ENCODE measurements at places on chromosomes 5 and 9.

GRCh38 chr5:114450437-114450836 lies 88.6 kb downstream of the KCNN2 start:
- DNase-seq, result no peak

- no peak for DNase-seq
Observed at GRCh38 chr5:158164296-158165047, 305.5 kb upstream of the CLINT1 start.

- DNase-seq, result no peak
Observed at GRCh38 chr9:137218212-137218753, 3.8 kb downstream of the RNF208 start.

GRCh38 chr5:139138809-139139208 lies 59.4 kb downstream of the SIL1 start:
- DNase-seq, result no peak

GRCh38 chr9:71754151-71754550 lies 14.2 kb downstream of the CEMIP2 start:
- DNase-seq, result no peak

GRCh38 chr5:63959177-63959982 lies 2.9 kb downstream of the HTR1A start:
- DNase-seq, result no peak

DNA sequence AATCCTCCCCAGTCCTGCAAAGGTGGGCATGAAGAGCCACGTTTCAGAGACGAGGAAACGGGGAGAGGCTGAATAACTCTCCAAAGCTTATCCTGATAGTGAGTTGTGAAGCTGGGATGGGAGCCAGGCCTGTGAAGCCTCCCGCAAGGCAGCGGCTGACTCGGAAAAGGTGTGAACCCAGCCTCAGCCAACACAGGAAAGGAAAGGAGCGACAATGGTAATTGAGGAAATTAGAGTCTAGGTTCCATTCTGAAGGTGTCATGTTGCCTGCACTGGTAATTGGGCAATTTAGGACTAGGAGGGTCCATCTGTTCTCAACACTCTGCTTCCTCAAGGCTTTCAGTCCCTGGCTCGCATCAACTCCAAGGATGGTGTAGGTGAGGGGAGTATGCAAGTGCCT lies 83.4 kb downstream of the LIFR start:
- DNase-seq, result no peak

- no peak for DNase-seq
Observed at GRCh38 chr9:17881371-17881770, 302.5 kb downstream of the SH3GL2 start.

- no peak for DNase-seq
Observed at GRCh38 chr5:124745007-124745927, 1.2 kb downstream of the ZNF608 start.

GRCh38 chr5:126864042-126864688 lies 87.2 kb downstream of the LMNB1 start:
- no peak for DNase-seq

GRCh38 chr9:36318212-36318802 lies 60.1 kb upstream of the GNE start:
- DNase-seq, result no peak

DNA sequence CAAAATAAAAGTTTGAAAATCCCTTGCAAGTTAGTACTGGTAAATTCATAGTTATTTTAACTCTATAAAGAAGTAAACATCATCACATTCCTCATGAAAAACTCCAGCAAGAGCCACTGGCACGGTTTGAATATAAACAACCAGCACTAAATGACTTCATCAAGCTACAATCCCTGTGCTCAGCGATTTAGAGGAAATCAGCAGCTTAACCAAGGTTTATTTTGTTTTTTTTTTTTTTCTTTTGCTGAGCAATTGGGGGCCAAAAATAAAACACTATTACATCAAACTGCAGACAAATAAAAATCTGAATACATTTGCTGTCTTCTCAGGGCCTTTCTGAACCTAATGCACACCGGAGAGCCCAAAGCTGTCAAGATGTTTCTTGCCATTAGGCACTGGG lies 106.2 kb upstream of the SLC24A2 start:
- DNase-seq, result no peak

DNA sequence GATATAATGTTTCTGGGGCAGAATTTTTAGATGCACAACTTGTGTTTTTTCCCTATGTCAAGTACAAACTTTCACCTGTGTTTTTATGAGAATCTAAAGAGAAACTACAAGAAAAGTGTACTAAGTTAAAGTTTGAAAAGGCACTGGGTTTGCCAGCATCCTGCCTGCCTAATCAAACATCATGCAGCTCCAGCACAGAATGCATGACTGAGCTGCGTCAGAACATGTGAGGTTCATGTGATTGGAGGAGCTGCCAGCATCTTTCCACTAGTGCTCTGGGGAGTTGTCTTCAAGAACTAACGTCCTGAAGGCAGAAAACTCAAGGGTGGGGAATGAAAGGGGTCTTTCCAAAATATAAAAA lies 46.1 kb upstream of the RIC1 start:
- no peak for DNase-seq

DNA sequence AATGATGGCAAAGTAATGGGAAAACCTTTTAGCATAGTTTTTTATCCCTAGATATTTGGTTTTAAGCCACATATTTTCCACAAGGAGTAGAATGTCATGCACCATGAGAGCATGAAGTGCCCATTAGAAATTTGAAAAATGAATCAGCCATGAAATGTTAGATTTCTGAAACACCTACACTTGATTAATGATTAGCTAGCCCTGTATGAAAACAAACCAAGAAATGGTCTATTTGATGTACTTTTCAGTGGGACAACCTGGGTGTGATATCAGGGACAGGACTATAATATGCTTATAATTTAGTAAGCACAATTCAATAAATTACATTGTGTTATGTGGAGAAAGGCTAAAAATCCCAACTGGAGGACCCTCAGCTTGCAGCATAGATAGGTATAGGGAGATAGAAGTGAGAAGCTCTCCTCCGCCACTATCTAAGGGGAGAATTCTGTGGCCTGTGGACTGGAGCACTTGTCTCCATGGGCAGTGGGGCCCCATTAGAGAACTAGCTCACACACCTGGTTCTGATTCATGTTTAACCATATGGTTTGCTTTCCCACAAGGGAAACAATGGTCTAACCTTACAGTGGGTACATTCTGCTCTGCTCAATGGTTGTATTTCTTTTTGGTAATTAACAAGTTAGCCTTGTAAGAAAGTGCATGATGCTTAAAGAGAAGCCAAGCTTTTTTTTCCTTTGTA lies 35.2 kb downstream of the NUP214 start:
- no peak for DNase-seq

GRCh38 chr9:69023650-69024049 lies 9.7 kb upstream of the PRKACG start:
- DNase-seq, result no peak

- no peak for DNase-seq
Observed at GRCh38 chr5:175778951-175779503, 92.4 kb upstream of the CPLX2 start.

- no peak for DNase-seq
Observed at GRCh38 chr5:179319123-179319522, 26.1 kb downstream of the ADAMTS2 start.

- no peak for DNase-seq
Observed at GRCh38 chr5:43313854-43314457, 744 bp upstream of the HMGCS1 start.

GRCh38 chr5:59487772-59488729 lies 405.5 kb downstream of the PDE4D start:
- no peak for DNase-seq

- no peak for DNase-seq
Observed at GRCh38 chr9:110283751-110284150, 27.4 kb upstream of the TXN start.

- no peak for DNase-seq
Observed at GRCh38 chr9:129781131-129781530, 21.9 kb upstream of the TOR1B start.

DNA sequence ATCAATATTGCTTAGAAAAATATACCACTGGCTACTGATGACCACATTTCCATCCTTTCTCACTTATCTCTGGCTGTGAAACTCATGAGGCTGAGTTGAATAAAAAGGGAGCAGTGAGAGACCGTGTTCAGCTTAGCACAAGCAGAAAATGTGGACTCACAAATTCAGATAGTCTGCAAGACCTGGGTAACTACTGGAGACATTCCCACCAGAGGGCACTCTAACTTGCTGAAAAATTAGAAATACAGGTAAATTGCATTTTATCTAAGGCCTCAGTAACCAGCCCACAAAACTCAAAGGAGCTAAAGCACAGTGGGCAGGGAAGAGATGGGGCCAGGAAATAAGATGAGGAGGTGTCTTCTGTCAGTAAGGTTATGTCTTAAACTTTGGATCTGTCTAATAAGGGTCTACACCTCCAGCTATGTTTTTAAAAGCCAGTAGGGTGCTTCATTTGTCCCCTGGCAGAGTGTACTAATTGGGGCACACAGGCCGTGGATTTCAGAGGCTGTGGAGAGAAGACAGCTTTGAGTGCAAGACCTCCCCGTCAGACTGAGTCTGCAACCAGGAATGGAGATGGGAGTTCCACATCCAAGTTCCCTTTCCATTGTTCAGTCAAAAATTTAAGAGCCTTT lies 8.7 kb upstream of the NDUFB6 start:
- peak; percentile 74 for DNase-seq

GRCh38 chr9:8876303-8876702 lies 1076.7 kb upstream of the DMAC1 start:
- no peak for DNase-seq

DNA sequence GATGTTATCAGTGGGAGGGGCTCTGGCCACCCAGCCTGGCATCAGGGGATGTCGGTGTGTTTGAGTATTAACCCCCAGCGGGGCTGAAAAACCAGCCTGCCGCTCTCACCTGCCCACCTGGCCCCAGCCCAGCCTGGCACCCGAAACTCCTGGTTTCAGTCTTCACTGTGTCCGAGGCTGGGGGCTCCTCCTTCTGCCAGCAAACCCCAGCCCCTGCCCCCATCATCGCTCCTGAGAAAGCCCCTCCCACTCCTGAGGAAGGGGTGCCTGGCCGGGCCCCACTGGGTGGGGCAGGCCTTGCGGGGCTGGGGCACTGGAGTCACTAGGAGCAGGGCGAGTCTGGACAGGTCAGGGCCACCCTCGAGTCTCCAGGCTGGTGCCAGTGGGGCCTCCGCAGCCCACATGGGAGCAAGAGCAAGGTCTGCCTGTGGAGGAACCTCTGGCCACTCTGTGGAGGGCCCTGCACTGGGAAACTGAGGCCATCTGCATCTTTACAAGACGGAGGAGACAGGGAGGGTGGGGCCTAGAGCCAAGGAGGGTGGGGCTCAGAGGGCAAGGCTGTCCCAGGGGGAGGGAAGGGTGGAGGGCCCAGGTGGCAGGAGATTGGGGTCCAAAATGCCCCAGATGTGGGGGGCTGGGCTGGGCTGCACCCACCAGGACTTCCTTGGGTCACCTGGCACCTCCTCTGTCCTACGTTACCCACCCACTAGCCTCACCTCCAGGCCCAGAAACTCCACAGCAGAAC lies 51.5 kb upstream of the NOTCH1 start:
- no peak for DNase-seq

GRCh38 chr5:83731638-83732037 lies 11.0 kb upstream of the HAPLN1 start:
- no peak for DNase-seq

DNA sequence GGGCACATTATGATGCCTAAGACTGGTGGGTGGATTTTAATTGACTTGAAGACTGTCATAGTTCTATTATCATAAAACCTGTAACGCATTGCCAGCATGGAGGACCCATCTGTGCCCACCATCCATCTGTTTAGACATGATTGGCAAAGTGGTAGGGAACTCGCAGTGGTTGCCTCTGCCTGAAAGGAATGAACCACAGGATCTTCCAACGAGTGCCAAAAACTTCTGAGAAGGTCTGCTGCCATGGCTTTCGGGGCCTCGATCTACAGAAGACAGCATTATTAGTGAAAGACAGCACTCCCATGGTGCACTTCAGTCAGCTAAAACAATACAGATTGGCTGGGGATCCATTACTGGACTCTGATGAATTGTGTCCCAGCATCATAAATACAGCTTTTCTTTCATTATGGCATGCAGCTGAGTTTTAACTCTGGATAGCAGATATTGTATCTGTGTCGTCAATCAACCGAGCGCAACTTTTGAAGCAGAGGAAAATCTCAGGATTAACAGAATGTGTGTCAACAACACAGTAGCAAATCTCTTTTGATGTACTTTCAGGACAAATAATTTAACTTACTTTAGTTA lies 74.3 kb downstream of the ZDHHC21 start:
- no peak for DNase-seq

- no peak for DNase-seq
Observed at GRCh38 chr5:107663697-107664096, 7.0 kb downstream of the EFNA5 start.

- no peak for DNase-seq
Observed at GRCh38 chr5:138932171-138932810, 57.2 kb upstream of the LRRTM2 start.

DNA sequence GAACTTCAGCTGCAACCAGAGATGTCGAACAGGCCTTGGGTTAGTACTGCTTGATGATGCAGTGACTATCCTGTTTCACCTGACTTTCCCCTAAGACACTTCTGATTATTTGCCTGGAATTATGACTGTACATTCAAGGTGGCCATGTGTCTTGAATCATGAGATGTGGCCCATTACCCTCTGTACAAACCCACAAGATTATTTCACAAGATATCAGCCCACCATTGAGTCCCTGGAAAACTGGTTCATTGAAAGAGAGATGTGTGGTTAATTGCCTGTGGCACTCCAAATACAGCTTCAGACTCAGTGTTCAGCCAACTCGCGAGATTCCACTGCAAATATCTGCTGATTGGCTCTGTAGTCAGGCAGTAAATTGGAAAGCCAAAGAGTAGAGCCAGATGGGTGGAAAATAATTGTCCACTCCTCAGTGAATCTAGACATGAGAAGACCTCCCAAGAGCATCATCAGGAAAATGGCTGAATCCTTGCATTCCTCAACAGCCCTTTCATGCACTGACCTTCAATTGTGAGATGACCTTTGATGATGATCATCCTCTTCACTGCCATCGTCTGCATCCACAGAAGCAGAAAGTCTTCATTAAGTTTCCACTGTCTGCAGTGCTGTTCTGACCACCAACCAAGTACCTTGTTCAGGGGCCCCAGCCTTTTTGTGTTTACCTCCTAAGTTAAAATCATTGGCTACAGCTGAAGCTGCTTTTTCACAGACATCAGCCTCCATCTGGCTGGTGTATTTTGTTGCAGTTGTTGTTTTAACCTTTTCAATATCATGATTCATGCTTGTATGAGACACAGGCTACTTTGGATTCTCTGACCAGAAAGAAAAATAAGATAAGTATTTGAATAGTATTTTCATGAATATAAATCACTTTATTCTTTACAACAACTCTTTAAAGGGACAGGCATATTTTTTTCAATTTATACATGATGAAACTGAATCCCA lies 75.2 kb downstream of the ESM1 start:
- DNase-seq, result no peak

GRCh38 chr9:114914139-114914538 lies 16.3 kb downstream of the TNFSF8 start:
- DNase-seq, result no peak

- no peak for DNase-seq
Observed at GRCh38 chr9:131791542-131792254, 51.8 kb upstream of the RAPGEF1 start.

GRCh38 chr5:14444161-14444560 lies 137.4 kb upstream of the OTULINL start:
- DNase-seq, result no peak

GRCh38 chr9:35258660-35259474 lies 97.1 kb downstream of the UNC13B start:
- DNase-seq, result peak; percentile 83

GRCh38 chr5:65305913-65306312 lies 175.8 kb downstream of the ADAMTS6 start:
- no peak for DNase-seq
